ENCODE measurements at places on chromosomes 3 and 15.
A peak's percentile ranks its signal among the peaks of the same experiment; 100 is the strongest.

GRCh38 chr3:133742351-133743091, 3.7 kb upstream of the TF start:
- H3K4me3 ChIP-seq = no peak overlapping the region
- DNase-seq = no peak
- no peaks in the 10 kb centered on the region for H3K27me3 ChIP-seq
- no peaks in the 10 kb centered on the region for H3K4me1 ChIP-seq
- H3K27ac ChIP-seq = no peak overlapping the region
- H3K36me3 ChIP-seq = no peaks in the 10 kb centered on the region

- no peak overlapping the region for H3K27ac ChIP-seq
- H3K36me3 ChIP-seq = no peaks in the 10 kb centered on the region
- DNase-seq = peak; percentile 58
Observed at GRCh38 chr3:194091141-194091540, 44.8 kb upstream of the HES1 start.

DNA sequence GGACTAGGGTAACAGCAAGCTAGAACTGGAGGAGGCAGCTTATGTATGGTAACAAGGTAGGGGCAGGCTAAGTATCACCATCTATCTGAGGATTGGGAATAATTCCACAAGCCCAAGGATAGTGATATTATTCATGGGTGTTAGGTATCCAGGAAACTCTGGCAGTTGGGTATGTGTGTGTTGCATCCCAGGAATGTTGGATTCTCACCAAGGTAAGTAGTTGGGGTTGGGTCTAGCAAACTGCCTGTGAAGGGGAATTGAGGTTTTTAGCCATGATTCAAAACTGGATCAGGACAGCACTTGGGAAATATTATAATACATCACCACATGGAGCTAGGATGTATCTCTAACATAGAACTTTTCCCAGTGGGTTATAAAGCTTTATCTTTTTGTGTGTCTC, 626.4 kb upstream of the GOLIM4 start:
- peak; percentile 23 for DNase-seq
- H3K27me3 ChIP-seq = no peaks in the 10 kb centered on the region
- H3K36me3 ChIP-seq = no peaks in the 10 kb centered on the region

- DNase-seq = peak; percentile 65
- H3K27me3 ChIP-seq = no peaks in the 10 kb centered on the region
- H3K36me3 ChIP-seq = no peaks in the 10 kb centered on the region
- no peak overlapping the region for H3K4me3 ChIP-seq
- H3K4me1 ChIP-seq = no peaks in the 10 kb centered on the region
Observed at GRCh38 chr15:91627473-91628278, 225.8 kb upstream of the SLCO3A1 start.

DNA sequence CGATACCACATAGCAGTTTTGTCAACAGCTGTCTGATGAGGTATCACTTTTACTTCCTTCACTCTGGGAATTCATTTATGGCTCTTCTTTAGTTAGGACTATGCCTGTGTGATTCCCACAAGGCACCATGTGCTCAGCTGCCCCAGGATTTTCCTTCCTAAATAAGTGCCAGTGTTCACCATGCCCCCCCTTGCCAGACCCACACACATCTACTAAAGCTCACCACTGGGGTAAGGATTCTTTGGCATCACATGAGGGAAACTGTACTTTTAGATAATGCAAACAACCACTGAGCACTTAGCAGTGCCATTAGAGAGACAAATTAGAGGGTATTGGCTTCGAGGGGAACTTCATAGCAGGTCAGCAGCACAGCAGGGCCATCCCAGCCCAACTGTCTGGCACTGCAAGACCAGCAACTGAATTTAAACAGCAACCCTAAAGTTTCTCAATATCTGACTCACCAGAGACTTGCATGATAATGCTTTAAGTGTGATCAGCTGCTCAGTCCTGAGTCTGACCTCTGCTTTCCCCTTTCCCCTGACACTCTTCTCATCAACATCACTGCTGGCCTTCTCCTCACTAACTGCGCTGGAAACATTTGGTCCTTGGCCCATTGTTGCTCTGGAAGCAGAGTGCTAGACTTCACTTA, 114.3 kb downstream of the STAC start:
- no peaks in the 10 kb centered on the region for H3K36me3 ChIP-seq
- no peaks in the 10 kb centered on the region for H3K4me1 ChIP-seq

GRCh38 chr3:123818921-123819429, 65.2 kb downstream of the MYLK start:
- H3K36me3 ChIP-seq = no peaks in the 10 kb centered on the region
- H3K27me3 ChIP-seq = no peaks in the 10 kb centered on the region
- H3K4me1 ChIP-seq = peaks cover 3% of the 10 kb centered on the region
- peak; percentile 19 for DNase-seq

- no peak overlapping the region for H3K27ac ChIP-seq
- H3K4me3 ChIP-seq = no peak overlapping the region
- H3K36me3 ChIP-seq = no peaks in the 10 kb centered on the region
- no peaks in the 10 kb centered on the region for H3K4me1 ChIP-seq
- no peak for DNase-seq
- no peaks in the 10 kb centered on the region for H3K27me3 ChIP-seq
Observed at GRCh38 chr15:72700076-72700475, 14.1 kb downstream of the BBS4 start.

DNA sequence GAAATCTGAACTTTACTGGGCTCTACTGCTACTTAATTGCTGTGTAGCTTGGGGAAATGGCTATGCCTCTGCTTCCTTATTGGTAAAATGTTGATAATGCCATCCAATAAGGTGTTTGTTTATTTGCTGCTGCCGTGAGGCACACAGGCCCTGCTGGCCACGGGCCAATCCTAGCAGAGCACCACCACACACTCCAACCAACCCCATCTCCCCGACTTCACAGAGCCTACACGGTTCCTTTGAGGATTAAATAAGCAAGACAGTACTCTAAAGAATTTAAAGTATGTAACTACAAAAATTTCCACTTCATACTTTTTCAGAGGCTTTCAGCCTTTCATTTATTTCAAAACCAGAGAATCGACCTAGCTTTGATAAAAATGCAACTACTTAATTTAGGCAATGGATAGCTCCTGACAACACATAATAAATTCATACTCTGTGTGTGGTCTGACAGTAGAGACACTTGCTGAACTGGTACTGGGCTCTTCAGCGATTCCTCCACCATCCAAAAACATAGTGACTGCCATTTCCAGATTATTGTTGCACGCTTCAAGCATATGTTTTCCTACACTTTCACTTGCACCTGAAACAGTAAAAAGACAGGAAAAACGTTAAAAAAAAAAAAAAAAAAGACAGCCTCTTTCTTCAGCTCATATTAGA, 25.3 kb downstream of the UBXN7 start:
- no peaks in the 10 kb centered on the region for H3K4me1 ChIP-seq
- DNase-seq = peak; percentile 19
- H3K27me3 ChIP-seq = no peaks in the 10 kb centered on the region
- no peak overlapping the region for H3K4me3 ChIP-seq

DNA sequence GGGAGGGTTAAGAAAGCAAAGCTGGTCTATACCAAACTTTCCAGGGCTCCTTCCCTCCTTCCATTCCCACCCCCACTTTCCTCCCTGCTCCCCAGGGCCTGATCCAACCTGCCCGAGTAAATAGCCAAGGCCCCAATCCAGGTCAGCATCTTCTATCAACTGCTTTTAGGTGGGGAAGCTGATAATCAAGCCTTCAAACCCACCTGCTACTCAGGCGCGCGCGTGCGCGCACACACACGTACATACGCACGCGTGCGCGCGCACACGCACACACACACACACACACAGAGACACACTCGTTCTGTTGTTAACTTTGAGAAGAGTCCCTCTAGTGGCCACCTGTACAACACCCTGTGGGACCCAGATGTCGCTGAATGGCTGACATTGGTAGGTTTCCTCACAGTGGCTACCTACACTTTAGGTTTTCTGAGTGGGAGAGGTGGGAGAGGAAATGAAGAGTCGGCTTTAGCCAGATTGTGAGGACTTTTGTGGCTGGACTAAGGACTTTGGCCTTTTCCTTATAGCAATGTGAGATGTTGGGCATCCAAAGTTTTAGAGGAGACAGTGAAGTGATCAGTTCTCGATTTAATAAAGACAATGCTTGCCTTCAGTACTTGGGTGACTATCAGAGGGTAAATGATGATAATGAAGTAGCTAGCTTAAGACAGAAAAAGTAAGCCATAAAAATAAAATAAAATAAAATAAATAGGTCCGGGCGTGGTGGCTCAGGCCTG, 179.9 kb upstream of the C2CD4B start:
- no peak overlapping the region for H3K27ac ChIP-seq
- no peaks in the 10 kb centered on the region for H3K4me1 ChIP-seq
- H3K27me3 ChIP-seq = no peaks in the 10 kb centered on the region
- no peak overlapping the region for H3K4me3 ChIP-seq
- peak; percentile 96 for DNase-seq
- no peaks in the 10 kb centered on the region for H3K36me3 ChIP-seq

DNA sequence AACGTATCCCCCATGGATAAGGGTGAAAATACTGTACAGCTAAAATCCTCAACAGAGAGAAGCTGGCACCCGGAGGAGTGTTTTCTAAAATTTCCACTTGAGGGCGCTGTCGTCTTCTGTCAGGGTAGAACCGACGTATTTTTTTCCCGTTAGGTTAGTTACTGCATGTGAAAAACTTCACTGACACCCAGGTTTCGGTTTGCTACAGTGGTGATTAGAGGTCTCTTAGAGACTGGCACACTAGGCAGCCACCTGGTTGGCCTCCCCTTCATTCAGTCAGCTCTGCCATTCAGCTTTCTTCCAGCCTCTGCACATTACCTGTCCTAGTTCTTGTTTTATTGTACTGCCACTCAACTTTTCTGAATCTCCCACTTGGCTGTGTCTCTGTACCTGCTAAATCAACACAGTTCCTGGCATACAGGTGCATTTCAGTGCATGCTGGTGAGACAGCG, 18.4 kb downstream of the CCK start:
- peak; percentile 68 for DNase-seq
- H3K4me3 ChIP-seq = no peak overlapping the region
- no peaks in the 10 kb centered on the region for H3K36me3 ChIP-seq
- H3K27ac ChIP-seq = no peak overlapping the region
- no peaks in the 10 kb centered on the region for H3K4me1 ChIP-seq
- H3K27me3 ChIP-seq = no peaks in the 10 kb centered on the region

- H3K4me1 ChIP-seq = no peaks in the 10 kb centered on the region
- no peak overlapping the region for H3K4me3 ChIP-seq
- no peaks in the 10 kb centered on the region for H3K36me3 ChIP-seq
Observed at GRCh38 chr15:22989576-22990477, 9.7 kb upstream of the CYFIP1 start.

- no peak overlapping the region for H3K4me3 ChIP-seq
- H3K27ac ChIP-seq = no peak overlapping the region
- DNase-seq = no peak
- H3K4me1 ChIP-seq = no peaks in the 10 kb centered on the region
- H3K27me3 ChIP-seq = no peaks in the 10 kb centered on the region
Observed at GRCh38 chr15:65752151-65752700, 39.9 kb downstream of the DENND4A start.

GRCh38 chr3:42172047-42172654, 81.0 kb downstream of the TRAK1 start:
- no peaks in the 10 kb centered on the region for H3K36me3 ChIP-seq
- no peak overlapping the region for H3K27ac ChIP-seq
- DNase-seq = no peak
- H3K4me1 ChIP-seq = no peaks in the 10 kb centered on the region
- no peak overlapping the region for H3K4me3 ChIP-seq

DNA sequence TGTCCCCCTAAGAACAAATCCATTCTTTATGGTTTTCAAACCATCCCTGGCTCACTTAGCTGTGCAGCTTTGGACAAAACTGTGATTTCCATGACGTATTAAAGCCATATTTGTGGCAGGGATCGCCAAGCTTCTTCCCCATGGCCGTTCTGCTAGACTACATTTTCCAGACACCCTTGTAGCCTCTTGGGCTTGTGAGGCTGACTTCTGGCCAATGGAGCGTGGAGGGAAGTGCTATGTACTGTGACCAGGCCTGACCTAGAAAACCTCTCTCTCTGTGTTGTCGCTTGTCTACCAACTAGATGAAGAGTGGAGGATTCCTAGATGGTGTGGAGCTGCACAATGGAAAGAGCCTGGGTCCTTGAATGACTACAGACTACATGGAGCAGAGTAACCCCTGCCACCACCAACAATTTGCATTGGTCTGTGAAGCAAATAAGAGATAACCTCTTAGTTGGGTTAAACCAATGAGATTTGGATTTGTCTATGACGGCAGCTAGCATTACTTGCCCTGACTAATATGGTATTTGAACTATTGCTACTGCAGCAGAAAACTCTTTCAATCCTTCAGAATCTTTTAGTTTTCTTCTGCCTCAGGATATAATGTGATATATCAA, 22.1 kb upstream of the MGLL start:
- no peaks in the 10 kb centered on the region for H3K27me3 ChIP-seq
- no peak overlapping the region for H3K4me3 ChIP-seq
- no peak overlapping the region for H3K27ac ChIP-seq
- no peaks in the 10 kb centered on the region for H3K4me1 ChIP-seq
- H3K36me3 ChIP-seq = no peaks in the 10 kb centered on the region
- no peak for DNase-seq

DNA sequence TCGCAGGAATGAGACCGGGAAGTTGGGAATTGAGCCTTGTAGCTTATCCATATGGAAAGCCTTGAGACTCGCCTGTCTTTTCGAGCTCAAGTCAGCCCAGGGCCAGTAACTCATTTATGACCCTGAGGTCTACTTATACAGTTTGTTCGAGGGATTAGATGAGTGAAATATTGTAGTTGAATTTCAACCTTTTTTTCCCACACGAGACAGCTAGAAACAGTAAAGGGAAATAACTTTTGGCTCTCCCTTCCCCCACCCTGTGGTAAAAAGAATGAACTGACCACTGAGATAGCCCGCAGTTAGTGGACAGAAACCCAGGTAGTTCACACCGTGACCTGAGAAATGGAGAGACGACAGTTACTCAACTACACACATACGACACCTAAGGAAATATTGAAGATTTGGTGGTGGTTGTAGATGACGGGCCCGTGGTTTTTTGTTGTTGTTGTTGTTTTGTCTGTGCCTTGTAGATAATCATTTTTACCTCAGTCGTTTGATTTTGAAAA, 841 bp downstream of the EIF3J start:
- H3K4me1 ChIP-seq = peaks cover 2% of the 10 kb centered on the region
- H3K36me3 ChIP-seq = no peaks in the 10 kb centered on the region
- no peak overlapping the region for H3K27ac ChIP-seq
- DNase-seq = peak; percentile 81
- no peaks in the 10 kb centered on the region for H3K27me3 ChIP-seq
- peak overlapping the region; percentile 93 for H3K4me3 ChIP-seq

DNA sequence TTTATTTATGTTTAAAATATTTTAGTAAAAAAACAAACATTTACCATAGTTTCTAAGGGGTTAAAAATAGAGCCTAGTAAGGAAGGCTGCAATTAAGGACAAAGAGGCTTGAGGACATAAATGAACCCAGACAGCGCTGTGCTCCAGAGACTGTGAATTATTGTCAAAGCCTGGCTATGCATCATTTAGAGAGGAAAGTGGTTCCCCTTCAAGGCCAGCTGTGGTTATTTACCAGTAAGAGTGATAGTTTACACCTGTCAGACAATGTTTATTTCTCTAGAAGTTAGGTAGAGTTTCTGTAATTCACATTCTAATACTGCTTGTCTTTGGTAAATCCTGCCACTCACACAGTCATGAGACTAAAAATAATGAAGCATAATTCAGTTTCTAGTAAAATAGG, 32.4 kb upstream of the PIK3R4 start:
- no peaks in the 10 kb centered on the region for H3K36me3 ChIP-seq
- DNase-seq = no peak
- no peaks in the 10 kb centered on the region for H3K27me3 ChIP-seq
- H3K4me1 ChIP-seq = no peaks in the 10 kb centered on the region
